ENCODE measurements at places on chromosomes 5 and 9.

GRCh38 chr9:96513622-96514021, 63.7 kb downstream of the HABP4 start:
- DNase-seq: no peak

GRCh38 chr5:171093598-171093997, 215.4 kb upstream of the TLX3 start:
- no peak for DNase-seq

DNA sequence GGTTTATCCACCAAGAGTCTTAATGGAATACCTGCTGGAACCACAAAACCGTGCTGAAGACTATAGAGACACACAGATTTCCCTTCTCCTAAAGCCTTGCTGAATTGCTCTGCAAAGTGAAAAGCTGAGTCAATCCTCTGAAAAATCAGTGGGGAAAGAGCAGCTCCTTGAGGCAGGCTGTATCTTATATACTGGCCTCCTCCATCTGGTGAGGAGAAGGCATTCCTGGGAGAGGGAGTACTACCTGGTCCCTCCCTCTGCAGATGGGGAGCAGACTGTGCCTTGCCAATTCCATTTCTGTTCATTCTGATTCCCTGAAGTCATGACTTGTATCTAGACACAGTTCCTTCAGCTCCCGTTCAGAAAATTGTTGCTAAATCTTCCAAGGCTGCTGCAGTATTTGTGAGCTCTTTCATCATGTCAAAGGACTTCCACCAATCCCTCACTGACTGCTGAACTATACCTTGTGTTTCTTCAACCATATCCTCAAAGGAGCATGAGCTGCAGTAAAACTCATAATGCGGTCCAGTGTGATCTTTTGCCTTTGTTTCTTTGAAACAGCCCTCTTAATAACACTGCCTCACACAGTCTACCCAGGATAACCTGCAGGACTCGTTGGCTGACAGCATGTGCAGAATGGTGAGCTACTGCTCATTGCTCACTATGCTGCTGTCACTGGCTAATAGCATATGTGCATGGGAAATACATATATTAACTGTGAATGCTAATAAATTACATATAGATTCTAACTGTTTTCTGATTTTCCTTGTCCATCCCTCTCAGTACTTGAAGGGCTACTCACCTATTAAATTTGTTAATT, 84.5 kb downstream of the FOXD1 start:
- DNase-seq: no peak

DNA sequence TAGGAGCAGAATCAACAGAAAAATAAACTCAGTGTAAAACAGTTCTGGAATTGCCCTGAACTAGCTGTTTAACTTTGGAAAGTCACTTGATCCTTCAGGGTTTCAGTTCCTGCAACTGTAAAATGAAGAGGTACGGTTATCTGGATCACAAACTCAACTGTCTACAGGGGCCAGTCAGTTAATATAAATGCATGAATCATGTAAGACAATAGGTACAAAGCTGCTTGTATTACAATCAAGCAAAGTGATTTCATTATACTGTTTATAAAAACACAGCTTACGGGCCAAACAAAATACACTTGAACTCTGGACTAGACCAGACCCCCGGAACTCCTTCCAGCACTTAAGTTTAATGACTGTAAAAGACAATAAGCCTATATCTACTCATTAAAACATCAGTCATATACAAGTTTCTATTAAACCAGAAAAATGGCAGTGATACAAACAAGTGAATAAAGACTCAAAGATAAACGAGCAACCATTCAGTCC, 73.0 kb downstream of the MRPS27 start:
- no peak for DNase-seq

DNA sequence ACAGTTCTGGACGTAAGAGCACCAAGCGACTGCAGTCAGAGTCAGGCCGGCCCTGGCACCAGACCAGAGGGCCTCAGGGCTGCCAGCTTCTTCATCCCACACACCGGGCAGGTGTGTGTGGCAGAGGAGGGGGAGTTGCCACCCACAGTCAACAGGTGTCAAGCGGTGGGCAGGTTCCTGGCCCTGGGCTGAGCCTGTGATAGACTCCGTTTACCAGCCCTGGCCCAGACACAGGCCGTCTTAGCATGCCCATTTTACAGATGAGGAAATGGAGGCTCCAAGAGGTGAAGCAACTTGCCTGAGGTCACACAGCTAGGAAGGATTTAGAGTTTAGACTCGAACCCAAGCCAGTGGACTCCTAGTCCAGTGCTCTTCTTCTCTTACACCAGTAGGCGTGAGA, 71.8 kb downstream of the HMCN2 start:
- no peak for DNase-seq

DNA sequence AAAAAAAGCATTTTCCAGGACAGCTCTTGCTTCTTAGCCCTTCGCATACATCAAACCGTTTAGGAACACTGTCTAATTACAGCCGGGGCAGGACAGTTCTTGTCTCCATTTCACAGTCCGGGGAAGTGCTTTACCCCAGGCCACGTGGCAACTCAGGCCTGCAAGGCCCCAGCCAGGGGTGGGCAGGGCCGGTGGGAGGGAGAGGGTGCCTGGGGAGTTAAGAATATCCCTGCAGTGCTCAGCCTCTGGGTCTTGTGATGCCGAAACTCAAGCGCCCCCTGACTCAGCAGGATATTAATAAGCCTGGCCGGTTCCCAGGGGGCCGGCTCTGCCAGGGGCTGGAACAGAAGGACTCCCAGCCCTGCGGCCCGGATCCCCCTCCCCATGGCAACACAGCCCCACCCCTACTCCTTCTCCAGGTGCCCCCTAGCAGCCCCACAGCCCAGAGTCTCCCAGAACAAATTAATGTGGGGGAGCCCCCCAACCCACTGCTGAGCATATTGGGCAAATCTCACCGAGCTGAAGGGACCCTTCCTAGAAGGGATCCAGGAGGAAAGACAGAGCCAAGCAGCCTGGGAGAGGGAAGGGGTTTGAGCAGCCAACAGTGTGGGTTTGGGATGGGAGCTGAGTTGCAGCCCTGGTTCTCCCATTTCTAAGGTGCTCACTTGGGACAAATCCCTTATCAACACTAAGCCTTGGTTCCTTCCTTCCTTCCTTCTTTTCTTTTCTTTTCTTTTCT, 45.3 kb downstream of the PLPP7 start:
- no peak for DNase-seq

DNA sequence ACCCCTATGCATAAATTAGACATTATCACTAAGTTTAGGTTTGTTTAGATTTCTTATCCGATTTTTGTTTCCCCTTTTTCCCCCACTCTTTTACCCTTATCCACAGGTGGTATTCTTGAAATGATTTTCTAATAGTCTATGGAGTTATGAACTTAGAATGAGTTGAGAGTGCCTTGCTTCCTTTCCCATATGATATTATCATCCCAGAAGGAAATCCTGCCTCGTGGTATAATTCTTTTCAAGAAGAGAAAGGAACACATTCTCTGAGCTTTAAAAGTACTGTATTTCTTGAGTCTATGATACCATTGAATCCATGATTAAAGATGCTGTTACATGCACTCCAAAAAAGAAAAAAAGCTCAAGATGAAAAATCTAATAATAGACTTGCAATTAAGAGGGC, 76.9 kb upstream of the ADAMTSL1 start:
- DNase-seq: no peak

Measured in stimulated activated CD8-positive, alpha-beta memory T cell treated with anti-CD3 and anti-CD28 coated beads, Interleukin-4, amount 100 ng/mL, for 4 hours (primary cell).